ENCODE measurements at places on chromosomes 5 and 9. TPM values are rescaled to one million over a fixed set of nuclear protein-coding genes. Genes with fewer than 3 reads are reported as not detected.

DNA sequence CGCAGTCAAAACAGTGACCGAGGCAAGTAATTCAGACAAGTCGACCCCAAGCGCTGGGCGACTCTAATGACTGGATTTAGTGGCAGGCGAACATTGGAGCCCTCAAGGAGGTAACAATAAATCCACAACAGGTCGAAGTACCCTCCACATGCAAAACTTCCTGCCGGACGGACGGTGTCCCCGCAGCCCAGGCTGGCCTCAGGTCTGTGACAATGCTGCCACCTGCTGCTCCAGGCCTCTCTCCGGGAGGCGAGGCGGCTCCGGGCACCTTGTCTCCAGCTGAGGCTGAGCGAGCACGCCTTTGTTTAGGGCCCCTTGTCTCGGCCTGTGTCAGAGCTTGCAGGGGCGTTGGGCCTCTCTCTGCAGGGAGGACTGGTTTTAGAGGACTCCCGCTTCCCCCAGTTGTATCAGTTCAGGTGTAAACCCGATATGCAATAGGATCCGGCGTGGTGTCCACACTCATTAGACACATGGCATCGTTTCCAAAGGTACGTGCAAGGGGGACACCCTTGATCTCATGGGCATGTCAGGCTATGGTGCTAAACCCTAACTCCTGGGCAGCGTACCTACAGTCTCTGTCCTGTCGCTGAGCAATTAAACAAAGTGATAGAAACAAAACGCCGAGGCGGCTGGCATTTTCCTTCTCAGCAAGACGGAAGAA is 628.0 kb upstream of the ADAMTS16 start:
- H3K36me3 ChIP-seq = no peaks in the 10 kb centered on the region
- no peak overlapping the region for H3K4me3 ChIP-seq
- no peaks in the 10 kb centered on the region for H3K27me3 ChIP-seq

GRCh38 chr9:137323531-137324331 is 21.7 kb upstream of the NRARP start:
- peaks cover 35% of the 10 kb centered on the region for H3K4me1 ChIP-seq
- DNase-seq = no peak
- no peak overlapping the region for H3K27ac ChIP-seq
- H3K36me3 ChIP-seq = peaks cover 2% of the 10 kb centered on the region
- H3K27me3 ChIP-seq = peaks cover 10% of the 10 kb centered on the region
- H3K4me3 ChIP-seq = no peak overlapping the region

The SH3PXD2B gene
- 0.02 TPM for total RNA-seq

GRCh38 chr5:75319638-75320037 is 17.4 kb upstream of the HMGCR start:
- H3K27ac ChIP-seq = no peak overlapping the region
- no peaks in the 10 kb centered on the region for H3K36me3 ChIP-seq
- DNase-seq = no peak
- H3K4me1 ChIP-seq = no peaks in the 10 kb centered on the region
- no peak overlapping the region for H3K4me3 ChIP-seq

DNA sequence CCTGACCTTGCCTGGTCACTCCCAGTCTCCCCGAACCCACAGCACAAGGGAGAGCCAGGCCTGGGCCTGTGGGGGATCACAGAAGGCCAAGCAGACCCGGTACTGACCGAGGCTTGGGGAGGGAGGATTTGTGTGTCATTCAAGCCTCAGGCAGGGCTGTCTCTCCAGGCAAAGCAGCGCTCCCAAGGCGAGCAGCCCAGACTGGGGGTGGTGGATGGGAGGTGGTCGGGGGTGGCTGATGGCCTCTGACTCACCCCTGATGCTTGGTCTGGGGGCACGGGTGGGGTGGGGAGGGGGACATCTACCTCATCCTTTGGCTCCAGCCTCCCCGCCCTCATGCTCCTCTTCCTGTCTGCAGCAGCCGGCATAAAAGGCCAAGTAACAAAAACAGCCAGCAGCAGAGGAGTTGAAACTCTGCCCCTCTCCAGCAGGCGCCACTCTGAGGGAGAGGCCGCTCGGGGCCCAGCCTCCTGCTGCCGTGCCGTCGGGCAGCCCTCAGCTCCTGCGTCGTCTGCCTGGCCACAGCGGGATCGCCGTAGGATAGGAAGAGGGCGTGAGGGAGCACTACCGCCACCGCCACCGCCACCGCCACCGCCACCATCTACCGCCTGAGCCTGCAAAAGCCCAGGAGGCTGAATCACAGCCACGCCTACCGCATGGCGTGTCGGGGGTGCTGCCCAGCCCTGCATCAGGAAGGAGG is 166.0 kb downstream of the OLFM1 start:
- H3K4me3 ChIP-seq = no peak overlapping the region
- DNase-seq = no peak
- H3K36me3 ChIP-seq = no peaks in the 10 kb centered on the region
- no peak overlapping the region for H3K27ac ChIP-seq
- H3K4me1 ChIP-seq = no peaks in the 10 kb centered on the region
- no peaks in the 10 kb centered on the region for H3K27me3 ChIP-seq

The NUTM2G gene
- total RNA-seq = not detected

The PRLR gene
- total RNA-seq = 2.3 TPM

DNA sequence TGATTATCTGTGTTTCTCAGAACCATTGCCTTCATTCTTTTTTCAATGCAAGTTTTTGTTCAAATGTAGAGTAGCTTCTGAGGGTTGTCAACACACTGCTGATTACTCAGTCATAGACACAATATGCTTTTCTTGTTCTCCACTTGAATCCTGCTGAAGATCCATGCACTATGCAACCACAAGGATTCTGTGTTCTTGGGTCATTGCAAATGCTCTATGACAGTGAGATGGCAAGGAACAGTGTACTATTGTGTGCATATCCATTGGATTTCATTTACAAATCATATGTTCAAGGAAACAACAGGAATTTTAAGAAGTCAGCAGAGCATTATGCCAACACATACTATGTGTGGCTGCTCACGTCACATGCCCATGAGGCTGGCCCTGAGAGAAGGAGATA is 1590.2 kb downstream of the EFNA5 start:
- H3K4me3 ChIP-seq = no peak overlapping the region
- H3K4me1 ChIP-seq = no peaks in the 10 kb centered on the region
- no peaks in the 10 kb centered on the region for H3K27me3 ChIP-seq
- no peak overlapping the region for H3K27ac ChIP-seq
- no peaks in the 10 kb centered on the region for H3K36me3 ChIP-seq

The PCDHA9 gene
- not detected for total RNA-seq

DNA sequence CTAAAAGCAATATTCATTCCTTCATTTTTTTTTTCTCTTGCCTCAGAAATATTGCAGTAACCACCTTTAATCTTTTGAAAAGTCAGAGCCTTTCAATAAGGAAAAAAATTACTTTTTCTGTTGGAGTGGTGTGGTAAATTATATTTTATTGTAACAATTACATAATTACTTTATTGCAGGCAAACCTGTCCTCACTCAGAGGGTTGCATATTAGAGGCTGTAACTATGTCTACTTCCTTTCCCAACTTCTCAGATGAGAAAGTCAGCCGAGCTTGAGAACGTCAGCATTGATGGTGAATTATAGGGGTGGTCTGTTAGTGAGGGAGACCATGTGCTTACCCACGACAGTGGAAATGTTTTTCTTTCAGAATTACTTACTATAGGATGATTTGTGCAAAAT is 611.8 kb downstream of the KIF4B start:
- H3K27me3 ChIP-seq = peaks cover 8% of the 10 kb centered on the region
- no peak overlapping the region for H3K4me3 ChIP-seq
- DNase-seq = no peak
- no peak overlapping the region for H3K27ac ChIP-seq

DNA sequence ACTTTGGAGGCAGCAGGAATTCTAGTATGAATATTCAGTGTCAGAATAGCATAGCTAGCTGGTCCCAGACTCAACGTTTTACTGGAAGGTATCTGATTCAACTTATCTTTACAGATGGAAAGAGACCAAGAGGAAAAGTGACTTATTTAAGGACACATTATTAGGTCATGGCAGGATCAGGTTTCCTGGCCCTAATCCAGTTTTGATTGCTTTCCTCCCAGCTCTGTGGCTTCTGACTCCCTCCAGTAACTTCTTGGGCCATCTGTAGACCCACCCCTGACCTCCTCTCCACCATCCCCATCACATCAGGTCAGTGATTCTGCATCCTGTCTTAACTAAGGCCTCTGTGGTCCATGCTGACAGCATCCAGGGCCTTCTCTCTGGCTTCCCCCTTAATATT is 38.4 kb downstream of the SH3TC2 start:
- no peak overlapping the region for H3K27ac ChIP-seq
- H3K27me3 ChIP-seq = peaks cover 4% of the 10 kb centered on the region
- H3K4me1 ChIP-seq = no peaks in the 10 kb centered on the region
- H3K4me3 ChIP-seq = no peak overlapping the region
- H3K36me3 ChIP-seq = no peaks in the 10 kb centered on the region

The AGXT2 gene
- not detected for total RNA-seq

GRCh38 chr5:440401-441201 is 2.4 kb upstream of the EXOC3 start:
- no peak overlapping the region for H3K4me3 ChIP-seq
- peaks cover under 1% of the 10 kb centered on the region for H3K27me3 ChIP-seq
- H3K27ac ChIP-seq = no peak overlapping the region
- H3K36me3 ChIP-seq = peaks cover 10% of the 10 kb centered on the region

GRCh38 chr9:98892288-98892687 is 51.4 kb upstream of the COL15A1 start:
- no peak for DNase-seq
- H3K4me3 ChIP-seq = no peak overlapping the region
- peaks cover 26% of the 10 kb centered on the region for H3K27me3 ChIP-seq
- no peaks in the 10 kb centered on the region for H3K36me3 ChIP-seq

The ASS1 gene
- total RNA-seq = 1.6 TPM

DNA sequence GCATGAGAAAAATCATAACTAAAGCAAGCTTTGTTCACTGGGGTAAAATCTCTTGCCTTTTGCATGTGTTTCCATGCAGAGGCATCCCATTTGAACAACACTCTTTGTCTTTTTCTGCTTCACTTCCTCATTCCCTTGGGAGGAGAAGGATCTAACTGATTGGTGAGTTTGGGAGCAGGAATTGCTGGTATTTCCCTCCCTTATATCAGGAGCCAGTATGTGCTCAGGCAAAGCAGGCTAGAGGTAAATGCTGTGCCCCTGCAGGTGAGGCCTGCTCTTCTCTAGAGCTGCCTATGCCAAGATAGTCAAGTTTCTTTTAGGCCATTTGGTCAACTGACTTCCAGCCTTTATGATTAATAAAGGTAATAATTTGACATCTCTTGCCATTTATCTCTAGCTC is 179.9 kb downstream of the COX7C start:
- no peak overlapping the region for H3K4me3 ChIP-seq
- DNase-seq = no peak
- no peaks in the 10 kb centered on the region for H3K4me1 ChIP-seq
- no peaks in the 10 kb centered on the region for H3K36me3 ChIP-seq
- H3K27me3 ChIP-seq = no peaks in the 10 kb centered on the region

DNA sequence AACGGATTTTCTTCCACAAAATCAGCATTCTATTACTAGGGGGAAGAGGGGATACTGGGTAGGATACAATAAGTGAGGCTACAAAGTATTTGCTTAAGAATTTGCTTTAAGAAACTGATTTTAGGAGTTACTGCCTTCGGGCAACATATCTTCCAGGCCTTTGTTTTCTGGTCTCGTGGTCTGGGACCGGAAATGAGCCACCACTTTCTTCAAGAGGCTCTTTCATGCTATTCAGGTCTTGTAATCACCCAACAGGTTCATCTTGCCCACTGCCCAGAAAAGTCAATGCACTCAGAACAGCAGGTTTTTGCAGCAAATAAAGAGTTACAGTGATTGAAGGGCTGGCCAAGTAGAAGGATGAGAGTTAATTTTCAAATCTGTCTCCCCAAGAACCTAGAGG is 6.6 kb upstream of the AOPEP start:
- H3K4me1 ChIP-seq = no peaks in the 10 kb centered on the region
- DNase-seq = no peak
- H3K27me3 ChIP-seq = peaks cover 12% of the 10 kb centered on the region
- no peaks in the 10 kb centered on the region for H3K36me3 ChIP-seq
- no peak overlapping the region for H3K27ac ChIP-seq

DNA sequence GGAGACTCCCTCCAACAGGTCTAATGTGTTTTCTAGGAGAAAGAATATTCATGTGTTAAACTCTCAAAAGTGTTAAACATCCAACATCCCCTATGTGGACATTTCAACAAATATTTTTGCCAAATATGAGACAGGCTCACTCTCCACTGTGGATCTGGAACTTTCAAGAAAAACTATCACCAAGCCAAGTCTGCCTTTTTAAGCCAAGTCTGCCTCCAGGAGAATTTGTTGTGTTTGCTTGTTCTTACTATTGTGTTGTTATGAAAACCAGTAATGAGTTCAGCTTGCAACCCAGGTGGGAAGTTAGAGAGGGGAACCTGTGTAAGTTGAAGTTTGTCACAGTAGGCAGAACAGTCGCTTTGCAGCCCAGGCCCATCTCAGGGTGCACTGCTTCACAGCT is 228.1 kb downstream of the NFIB start:
- DNase-seq = no peak
- H3K36me3 ChIP-seq = no peaks in the 10 kb centered on the region
- H3K4me1 ChIP-seq = no peaks in the 10 kb centered on the region
- no peak overlapping the region for H3K4me3 ChIP-seq

DNA sequence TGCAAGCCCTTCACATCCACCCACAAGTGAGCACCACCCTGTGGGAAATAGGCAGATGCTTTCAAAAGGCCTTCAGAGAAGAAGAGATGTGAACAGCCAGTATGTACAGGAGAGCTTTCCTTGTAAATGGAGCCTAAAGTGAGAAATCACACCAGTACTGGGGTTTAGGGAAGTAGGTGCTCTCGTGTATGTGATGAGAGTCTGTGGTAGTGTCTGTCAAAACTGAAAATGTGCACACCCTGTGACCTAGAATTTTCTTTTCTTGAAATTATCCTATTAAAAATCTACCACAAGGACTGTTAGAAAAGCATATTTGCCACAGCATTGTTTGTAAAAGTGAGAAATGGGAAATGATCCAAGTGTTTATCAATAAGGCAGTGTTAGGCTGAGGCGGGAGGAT is 16.6 kb downstream of the OTULINL start:
- no peak overlapping the region for H3K4me3 ChIP-seq
- no peaks in the 10 kb centered on the region for H3K27me3 ChIP-seq
- H3K27ac ChIP-seq = no peak overlapping the region
- DNase-seq = no peak
- H3K36me3 ChIP-seq = no peaks in the 10 kb centered on the region
- H3K4me1 ChIP-seq = peaks cover 28% of the 10 kb centered on the region

The SV2C gene
- not detected for total RNA-seq

The SOX30 gene
- 0.47 TPM for total RNA-seq

DNA sequence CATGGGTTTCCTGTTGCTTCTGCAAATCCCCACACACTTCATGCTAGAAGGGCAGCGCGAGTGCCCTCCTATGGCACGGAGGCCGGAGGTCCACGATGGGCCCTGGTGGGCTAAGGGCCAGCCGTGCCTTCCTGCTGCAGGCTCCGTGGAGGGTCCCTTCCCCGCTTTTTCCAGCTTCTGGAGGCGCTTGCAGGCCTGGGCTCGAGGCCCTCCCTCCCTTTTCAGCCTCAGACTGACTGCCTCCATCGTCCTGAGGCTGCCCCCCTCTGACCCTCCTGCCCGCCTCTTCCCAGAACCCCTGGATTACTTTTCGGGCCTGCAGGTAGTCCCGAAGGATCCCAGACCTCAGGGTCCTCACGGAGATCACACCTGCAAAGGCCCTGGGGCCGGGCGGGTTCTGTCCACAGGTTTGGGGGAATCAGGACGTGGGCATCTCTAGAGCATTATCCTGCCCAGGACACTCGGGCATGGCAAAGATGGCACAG is 3.2 kb upstream of the TERT start:
- no peak overlapping the region for H3K4me3 ChIP-seq
- peaks cover 2% of the 10 kb centered on the region for H3K27me3 ChIP-seq
- no peaks in the 10 kb centered on the region for H3K36me3 ChIP-seq
- no peak overlapping the region for H3K27ac ChIP-seq
